NCI-H510A (cell line): ENCODE measurements at places on chromosomes 6 and 20.

- no peak for DNase-seq
Observed at GRCh38 chr20:19806806-19807190, 48.7 kb downstream of the RIN2 start.

GRCh38 chr20:38117205-38117604, 47.9 kb downstream of the TGM2 start:
- DNase-seq, result no peak

DNA sequence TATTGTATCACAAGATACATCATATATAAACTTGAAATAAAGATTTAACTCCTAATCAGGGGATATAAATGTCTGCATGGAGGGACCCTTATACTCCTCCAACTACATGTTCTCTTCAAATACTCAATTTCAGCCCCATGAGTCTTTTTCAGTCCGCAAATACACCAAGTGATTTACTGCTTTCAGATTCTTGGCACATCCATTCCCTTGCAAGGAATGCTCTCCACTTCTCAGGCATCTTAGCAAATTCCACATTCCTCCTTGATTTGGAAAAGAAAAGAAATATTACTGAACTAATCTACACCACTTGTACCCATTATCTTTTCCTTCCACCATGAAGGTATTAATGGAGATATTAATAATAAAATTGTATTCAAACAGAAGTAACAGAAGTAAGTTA, 999.4 kb upstream of the GJE1 start:
- DNase-seq, result no peak

GRCh38 chr6:169692516-169692915, 9.3 kb downstream of the WDR27 start:
- DNase-seq, result no peak

DNA sequence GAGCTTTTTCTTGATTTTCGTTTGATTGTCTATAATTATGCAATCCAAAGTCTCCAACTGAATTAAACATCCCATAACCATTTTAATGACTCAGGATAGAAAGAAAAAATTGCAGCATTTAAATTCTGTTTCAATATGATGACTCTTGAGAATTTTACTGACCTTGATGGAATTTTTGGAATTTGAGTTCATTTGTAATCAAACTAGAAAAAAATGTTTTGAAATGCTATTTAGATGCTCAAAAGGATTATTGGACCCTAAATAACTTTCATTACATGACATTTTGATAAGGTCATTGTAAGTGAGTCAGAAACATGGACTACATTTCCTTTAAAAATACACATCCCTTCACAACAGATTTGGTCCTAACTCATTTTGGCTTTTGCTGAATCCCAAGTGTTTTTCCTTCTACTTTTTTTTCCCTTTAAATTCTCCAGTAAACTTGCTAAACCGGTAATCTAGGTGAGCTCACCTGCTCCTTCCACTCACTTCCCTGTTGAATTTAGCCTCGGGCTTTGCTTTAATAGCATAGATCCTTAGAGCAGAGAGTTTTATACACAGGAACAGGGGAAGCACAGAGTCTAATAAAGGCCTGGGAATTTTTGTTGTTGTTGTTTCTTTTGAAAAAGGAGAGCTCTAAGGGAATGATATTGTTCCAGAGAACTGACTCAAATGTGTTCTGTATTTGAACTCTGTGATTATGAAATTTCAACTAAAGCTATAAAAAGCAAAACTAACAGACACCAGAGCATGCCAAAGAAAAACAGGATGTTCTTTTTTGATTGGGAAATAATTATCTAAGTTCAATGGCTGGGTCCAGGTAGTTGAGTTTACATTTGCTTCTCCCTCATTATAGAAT, 1088.2 kb upstream of the CITED2 start:
- DNase-seq, result peak; percentile 12

DNA sequence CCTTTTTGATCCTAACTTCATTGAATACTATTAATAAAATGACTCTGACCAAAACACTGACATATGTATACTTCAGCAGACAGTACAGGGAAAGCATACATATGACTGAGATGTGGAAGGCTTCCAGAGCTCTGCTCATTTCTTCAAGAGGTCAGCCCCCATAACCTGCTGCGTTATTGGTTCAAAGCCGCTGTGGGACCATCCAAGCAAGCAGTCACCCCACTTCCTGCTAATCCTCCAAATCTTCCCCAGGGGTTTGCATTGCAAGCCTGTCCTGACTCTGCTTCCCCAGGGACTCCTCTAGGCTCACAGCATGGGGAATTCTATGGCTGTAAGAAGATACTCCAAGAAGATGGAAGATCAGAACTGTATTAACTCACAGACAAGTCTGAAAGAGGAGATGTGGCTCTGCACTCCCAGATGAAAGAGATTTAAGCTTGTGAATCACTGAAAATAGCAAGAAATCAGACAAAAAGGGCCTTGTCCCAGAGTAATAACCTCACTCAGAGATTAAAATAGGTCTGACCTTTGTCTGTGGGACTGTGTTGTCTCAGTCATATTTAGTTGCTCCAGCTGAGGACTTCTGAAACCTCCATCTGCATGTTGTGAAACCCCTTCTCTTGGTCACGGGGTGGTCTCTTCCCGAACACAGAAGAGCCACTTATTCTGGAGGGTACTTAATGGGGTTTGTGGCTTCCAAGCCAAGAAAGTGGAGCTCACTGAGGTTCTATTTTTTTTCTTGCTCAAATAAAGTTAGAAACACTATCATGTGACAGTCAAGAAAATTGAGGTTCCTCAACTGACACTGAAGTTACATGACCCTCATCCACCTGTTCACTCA, 101.5 kb upstream of the MARCKS start:
- no peak for DNase-seq

GRCh38 chr20:57772349-57772964, 62.6 kb upstream of the PMEPA1 start:
- no peak for DNase-seq
